ENCODE measurements at places on chromosomes 1 and 21. TPM values are rescaled to one million over a fixed set of nuclear protein-coding genes. Genes with fewer than 3 reads are reported as not detected.

DNA sequence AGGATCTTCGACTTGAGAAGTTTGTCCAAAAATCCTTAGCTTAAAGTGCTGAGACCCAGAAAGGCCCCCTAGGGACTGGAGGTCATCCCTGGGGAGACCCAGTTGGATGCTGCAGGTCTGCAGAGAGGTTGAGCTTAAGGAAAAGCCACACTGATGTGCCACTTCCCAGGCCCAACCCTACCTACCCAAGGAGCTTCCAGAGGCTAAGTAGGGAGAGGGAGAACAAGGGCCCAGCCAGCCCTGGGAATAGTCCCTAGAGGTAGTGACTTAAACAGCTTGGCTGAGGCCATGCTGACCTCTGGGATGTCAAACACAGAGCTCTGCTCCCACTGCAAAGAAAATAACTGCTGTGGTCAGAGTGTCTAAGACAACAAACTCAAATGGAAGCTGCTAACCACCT, 693.7 kb downstream of the MATN1 start:
- DNase-seq = no peak

GRCh38 chr21:37292941-37293340, 25.8 kb upstream of the VPS26C start:
- DNase-seq = no peak

LGR6 gene
- total RNA-seq = 0.91 TPM

UQCRH gene
- 341 TPM for total RNA-seq

Measured in neural crest cell (in vitro differentiated cells).